ENCODE measurements at places on chromosomes 7 and 10. TPM values are rescaled to one million over a fixed set of nuclear protein-coding genes. Genes with fewer than 3 reads are reported as not detected.
A peak's percentile ranks its signal among the peaks of the same experiment; 100 is the strongest.

MAGI2 gene
- polyA plus RNA-seq, result 5.1 TPM

UPK3B gene
- polyA plus RNA-seq, result 13.7 TPM

ACTL6B gene
- polyA plus RNA-seq, result not detected

KIAA1217 gene
- 36.2 TPM for polyA plus RNA-seq

CYP2W1 gene
- 9.5 TPM for polyA plus RNA-seq

SUN3 gene
- polyA plus RNA-seq, result not detected

LRIT1 gene
- polyA plus RNA-seq, result not detected

OR6B1 gene
- not detected for polyA plus RNA-seq

DNA sequence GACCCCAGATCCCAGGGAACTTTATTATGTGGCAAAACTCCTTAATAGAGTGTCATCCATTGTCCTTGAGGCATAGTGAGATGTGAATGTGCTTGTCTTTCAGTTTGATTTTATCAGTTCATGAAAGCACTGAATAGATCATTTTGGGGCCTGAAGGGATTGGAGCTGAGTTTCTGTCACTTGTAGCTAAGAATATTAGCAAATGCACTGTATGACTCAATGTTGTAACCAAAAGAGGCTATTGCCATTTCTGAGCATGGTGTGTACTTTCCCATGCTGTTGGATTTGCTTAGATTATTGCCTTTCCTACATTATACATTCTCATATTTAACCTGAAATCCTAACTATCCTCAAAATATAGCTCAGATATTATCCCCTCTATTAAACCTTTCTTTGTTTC lies 130.4 kb downstream of the PRKG1 start:
- no peak for DNase-seq

GRCh38 chr10:11161096-11161495 lies 143.4 kb downstream of the CELF2 start:
- no peak for DNase-seq

- no peak for DNase-seq
Observed at GRCh38 chr7:47407136-47407535, 174.8 kb downstream of the TNS3 start.

- DNase-seq, result no peak
Observed at GRCh38 chr10:34809796-34810195, 5.3 kb downstream of the PARD3 start.

DNA sequence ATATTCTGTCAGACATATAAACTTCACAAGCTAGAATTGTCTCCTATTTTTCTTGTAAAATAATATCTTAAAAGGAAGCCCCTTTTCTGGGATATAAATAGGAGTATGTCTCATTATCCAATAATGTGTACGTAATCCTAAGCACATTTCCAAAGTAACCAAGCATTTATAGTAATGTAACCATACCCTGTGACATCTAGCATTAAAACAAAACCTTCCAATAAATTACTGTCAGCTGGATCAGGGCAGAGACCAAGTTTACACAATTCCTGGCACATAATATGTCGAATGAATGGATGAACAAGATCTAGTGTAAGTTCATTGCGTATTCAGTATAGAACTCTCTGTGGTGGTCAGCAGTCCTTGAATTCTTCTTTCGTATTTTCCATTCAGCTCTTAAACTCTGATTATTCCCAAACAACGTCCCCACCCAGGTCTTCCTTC lies 14.3 kb downstream of the CPED1 start:
- DNase-seq, result peak; percentile 51

DNA sequence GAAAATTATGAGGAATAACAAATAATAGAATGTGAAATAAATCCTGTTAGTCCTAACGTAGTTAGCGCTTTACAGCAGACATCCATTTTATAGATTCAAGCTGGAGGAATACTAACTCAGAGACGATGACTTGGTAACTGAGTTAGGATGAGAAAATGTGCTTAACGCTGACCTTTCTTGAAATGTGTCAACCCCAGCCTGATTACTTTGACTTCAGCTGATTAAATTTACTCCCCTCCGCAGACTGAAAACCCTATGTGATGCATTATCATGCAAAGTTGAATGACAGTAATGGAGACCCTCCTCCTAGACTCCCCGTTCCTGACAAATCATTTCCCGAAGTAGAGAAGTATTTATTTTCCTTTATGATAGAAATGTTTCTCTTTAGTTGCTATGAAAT lies 54.5 kb downstream of the WDFY4 start:
- DNase-seq, result no peak

DNA sequence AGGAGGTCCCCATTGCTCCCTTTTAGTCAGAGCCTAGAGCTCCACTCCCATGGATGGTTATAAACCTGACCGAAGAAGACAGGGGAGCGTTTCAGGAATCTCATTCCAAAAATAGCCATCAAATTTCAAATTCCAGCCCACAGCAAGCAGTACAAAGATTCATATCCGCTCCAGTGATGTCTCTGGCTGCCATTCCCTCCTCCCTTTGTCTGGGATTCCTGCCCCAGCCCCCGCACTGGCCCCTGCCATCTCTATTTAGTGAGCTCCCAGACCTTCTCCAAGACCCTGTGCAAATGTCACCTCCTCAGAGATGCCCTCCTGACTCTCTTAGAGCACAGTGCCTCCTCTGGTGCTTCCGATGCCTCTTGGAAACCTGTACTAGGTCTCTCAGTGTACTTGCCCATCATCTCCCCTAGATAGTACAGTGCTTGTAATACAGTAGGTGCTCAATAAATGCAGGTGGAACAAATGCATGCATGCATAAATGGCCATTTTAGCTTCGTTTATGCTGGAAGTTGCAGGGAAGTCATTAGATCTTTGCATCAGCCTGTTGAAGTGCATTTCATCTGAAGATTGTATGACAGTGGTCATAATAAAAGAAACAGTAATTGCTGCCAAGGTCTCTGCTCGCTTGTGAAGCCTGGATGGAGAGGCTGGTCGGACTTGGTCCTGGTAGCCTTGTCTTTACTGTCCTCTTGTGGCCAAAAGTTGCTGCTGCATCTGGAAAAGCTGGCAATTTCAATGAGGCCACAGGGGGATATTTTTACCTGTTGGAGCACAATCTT lies 32.0 kb upstream of the HABP2 start:
- peak; percentile 87 for DNase-seq
